ENCODE measurements at places on chromosomes 1 and 21.

DNA sequence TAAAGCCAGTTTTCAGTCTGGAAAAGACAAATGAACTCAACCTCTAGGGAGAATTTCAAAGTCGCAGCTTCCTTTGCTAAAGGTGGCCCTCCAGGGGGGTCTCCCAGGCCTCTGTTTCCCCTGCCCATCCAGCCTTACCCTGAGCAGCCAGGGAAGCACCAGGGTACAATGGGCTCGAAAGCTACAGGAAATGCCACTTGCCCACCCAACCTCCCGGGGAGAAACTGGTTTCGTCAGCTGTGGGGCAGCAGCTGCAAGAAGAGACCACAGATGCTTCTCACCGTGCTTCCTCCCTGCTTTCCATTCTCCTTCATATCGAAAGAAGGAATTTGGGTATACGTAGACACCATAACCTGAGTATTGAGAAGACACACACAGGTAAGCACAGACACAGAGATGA is 1.7 kb downstream of the MORN1 start:
- no peak for DNase-seq

- no peak for DNase-seq
Observed at GRCh38 chr1:77833521-77834100, 54.2 kb downstream of the MIGA1 start.

GRCh38 chr1:185674201-185674600 is 60.0 kb upstream of the HMCN1 start:
- no peak for DNase-seq

- DNase-seq: no peak
Observed at GRCh38 chr1:107309962-107310361, 169.1 kb downstream of the NTNG1 start.

DNA sequence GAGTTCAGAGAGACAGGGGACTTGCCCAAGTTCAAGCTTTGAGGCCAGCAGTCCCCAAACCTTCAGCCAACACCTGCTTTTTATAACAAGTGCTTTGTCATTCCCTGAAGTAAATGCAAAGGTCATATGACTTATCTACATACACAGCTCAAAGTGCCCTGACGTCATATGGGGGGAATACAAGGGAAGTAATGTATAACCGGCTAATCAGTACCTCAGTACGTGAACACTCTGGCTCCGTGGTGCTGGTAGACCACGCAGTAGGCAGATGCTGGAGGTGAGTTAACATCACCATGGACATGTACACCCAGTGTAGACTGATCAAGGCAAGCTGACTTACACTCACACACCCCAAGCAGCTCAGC is 60.0 kb downstream of the BACE2 start:
- DNase-seq: no peak

DNA sequence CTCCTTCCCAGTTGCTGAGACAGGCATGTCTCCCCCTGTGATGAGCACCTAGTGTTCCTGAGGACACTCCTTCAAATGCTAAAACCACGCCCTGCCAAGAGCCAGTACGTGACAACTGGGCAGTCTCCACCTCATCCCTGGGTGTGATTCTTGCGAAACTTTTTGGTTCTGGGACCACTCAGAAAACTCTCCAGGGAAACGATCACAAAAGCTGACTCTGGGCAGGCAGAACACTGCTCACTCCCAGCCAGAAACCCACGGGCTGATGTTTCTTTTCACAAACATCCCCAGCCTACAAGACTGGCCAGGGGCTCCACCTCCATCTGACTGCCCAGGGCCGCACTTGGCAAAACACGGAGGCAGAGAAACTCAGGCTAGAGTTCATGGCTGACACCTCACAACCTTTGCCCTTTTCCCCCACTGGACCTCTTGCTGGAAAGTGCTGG is 24.4 kb downstream of the DHRS3 start:
- no peak for DNase-seq

- peak; percentile 93 for DNase-seq
Observed at GRCh38 chr21:43369124-43369523, 57.8 kb downstream of the SIK1 start.

DNA sequence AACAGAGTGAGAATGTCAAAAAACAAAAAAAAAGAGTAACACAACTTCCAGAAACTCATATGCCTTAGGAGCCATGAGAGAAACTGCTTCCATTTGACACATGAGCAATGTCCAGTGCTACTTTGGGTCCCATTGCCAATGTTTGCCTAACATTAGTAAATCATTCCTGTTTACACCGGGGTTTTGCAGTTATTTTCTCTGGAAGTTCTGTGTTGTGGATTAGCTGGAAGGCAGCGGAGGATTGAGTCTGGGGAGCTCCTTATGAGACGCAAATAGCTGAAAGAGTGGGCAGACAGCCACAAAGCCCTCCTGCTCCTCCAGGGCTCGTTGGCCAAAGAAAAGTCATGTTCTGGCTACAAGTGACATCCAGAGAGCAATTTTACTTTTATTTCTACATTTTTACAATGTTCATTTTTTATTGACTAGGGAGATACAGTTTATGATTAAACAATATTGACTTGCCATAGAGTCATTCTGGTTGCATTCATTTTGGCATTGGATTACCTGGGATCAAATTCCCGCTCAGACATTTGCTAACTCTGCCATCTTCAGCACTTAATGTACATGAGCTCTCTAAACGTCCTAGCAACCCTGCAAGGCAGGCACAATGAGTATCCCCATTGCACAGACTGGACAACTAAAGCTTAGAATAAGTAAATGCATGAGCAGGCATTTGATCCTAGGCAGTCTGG is 66.4 kb upstream of the GALNT2 start:
- DNase-seq: no peak

DNA sequence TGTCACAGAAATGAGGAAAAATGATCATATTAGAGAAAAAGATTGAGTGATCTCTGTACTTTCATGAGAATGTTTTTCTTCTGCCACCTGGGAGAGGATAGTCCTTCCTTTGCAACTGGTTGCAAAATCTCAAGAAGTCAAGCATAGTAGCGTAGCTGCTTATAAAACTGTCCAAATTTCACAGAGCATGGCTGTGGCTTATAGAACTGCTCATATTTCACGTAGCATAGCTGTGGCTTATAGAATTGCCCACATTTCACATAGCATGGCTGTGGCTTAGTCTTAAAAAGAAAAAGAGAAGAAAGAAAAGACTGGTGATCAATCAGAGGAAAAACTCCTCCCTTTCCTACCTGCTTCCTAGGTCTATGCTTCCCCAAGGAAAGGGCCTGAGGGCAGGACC is 329.5 kb downstream of the SIPA1L2 start:
- no peak for DNase-seq

- DNase-seq: no peak
Observed at GRCh38 chr1:230681599-230681998, 32.3 kb downstream of the AGT start.

DNA sequence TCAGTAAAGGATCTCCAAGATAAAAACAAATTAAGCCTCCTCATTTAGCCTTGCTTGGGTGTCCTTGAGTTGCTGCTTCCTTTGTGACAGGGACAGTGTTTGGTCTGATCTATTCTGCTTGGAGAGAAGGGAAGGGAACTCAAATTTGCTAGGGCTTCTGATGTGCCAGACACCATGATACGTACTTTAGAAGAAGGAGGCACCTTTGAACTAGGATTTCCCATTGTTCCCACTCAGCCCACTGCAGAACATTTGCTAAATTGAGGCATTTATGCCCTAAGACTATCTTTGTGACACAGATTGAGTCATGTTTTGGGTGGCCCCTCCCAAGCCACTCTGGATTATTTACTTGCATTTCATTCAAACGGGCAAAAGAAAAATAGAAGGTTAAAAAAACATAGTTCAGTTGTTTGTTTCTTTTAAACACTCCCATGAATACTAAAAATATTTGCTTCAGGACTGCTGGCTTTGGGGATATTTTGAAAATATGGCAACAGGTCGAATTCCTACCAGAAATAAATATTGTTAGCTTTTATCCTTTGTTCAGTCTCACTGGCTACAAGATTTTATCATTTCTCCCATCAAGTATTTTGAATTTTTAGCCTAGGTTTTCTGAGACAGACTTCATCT is 81.9 kb upstream of the WLS start:
- DNase-seq: no peak

DNA sequence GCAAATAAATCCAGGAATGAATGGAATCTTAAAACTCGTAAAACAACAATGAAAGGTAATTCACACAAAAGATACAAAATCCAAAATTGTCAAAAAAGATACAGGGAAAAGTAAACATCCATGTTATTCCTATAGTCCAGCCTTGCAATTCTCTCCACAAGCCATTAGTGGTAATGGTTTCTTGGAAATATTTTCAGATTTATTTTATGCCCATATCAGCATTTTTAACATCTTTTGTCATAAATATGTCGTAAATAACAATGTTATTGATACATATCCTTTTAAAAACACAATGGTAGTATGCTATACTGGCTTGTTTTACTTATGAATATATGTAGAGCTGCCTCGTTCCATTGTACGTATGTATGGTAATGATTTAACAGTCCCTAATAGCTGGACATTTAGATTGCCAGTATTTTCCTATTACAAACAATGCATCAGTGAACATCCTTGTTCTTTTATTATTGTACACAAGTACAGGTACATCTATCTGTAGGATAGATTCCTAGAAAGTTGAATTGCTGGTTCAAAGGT is 30.6 kb downstream of the DNTTIP2 start:
- no peak for DNase-seq

- DNase-seq: peak; percentile 85
Observed at GRCh38 chr1:232508130-232508701, 121.7 kb downstream of the SIPA1L2 start.

DNA sequence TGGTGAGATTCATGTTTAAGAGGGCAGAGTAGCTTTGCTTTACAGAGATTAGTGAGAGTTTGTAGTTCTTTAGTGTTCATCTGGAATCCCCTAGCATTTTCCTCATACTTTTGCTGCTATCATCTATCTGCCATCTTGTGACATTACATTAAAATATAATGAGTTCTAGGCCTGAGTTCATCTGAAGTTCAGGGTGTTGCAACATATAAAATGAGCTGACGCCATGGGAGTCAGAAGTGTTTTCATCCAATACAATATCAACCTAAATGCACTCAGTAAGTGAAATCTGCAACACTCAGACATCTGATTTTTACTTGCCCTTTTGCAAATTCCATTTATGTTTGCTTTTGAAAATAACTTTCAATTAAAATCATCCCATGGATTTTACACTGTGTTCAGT is 153.8 kb downstream of the NTNG1 start:
- DNase-seq: no peak

- no peak for DNase-seq
Observed at GRCh38 chr1:8910331-8910730, 31.8 kb upstream of the ENO1 start.

DNA sequence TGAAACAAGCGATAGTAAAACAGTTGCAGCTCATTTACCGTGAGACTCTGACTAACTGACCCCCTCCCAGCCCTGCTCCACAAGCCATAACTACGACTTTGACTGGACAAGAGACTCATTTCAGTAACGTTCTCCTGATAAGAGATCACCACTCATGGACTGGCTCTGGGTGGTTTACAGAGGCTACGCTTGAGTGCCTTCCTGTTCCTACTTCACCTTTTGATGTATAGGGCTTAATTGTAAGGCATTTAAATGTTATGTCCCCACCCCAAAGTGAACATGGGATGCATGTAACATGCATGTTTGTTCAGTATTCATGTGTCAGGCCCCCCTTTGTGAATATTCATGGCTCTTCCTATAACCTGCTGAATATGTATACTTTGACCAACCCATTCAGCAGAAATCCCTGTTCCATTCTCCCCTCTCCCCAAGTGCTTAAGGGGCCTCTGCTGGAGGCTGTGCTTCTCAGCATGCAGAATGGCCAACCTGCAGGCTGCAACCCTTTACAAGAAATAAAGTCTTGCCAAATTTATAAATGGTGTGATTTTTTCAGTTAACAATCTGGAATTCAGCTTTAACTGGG is 50.7 kb upstream of the SPOCD1 start:
- no peak for DNase-seq

DNA sequence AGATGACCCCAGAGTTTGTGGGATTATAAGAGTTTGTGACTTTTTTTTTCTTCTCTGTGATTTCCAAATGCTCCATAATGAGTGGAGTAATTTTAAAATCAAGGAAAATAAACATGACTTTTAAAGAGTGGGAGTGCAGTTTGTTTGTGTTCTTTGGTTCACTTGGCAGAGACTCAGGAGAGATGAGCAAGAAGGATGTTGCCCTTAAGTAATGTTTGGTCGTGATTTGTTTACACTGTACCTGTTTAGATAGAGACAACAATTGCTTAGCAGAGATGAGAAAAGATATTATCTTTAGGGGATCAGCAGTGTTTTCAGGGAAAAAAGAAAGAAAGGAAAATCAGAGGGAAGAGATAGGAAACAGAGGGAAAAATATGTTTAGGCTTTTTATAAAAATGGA is 170.8 kb downstream of the ADSS2 start:
- no peak for DNase-seq

- DNase-seq: peak; percentile 20
Observed at GRCh38 chr1:8517661-8518489, 200.0 kb downstream of the SLC45A1 start.

DNA sequence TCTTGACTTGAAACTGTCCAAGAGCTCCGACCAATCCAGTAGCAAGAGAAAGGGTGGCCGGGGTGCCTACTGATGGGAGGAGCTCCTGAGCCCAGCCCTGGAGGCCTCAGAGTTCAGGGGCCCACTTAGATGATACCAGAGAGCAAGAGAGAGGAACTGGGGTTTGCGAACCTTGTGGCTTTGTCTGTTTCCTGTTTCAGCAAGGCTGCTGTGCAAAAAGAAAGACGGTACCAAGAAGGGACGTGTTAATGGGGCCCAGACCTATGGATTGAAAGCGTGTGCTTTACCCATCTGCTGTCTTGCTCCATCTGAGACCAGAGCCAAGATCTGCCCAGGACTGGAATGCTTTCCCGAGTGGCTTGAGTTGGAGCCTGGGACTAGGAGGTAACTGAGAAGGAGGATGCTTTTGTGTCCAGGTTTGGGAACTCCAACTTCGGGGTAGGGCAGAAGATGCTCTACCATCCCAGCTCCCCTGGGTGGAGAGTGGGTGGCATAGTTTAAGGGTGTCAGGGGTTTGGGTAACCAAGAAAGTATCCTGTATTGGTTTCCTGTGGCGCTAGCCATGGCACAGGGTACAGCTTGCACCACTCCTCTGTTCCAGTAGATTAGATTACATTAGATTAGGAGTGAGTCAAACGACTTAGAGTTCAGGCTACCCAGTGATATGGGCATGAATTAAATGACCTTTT is at the start of gene TRAF3IP3:
TSS of gene TRAF3IP3 (plus strand) at position 128 of the 689 bp plus-strand sequence. CDS start 3,987 bp downstream, outside the sequence.
- DNase-seq: peak; percentile 7

GRCh38 chr1:55775007-55775406 is 559.8 kb upstream of the USP24 start:
- no peak for DNase-seq

- no peak for DNase-seq
Observed at GRCh38 chr1:220926146-220926545, 46.9 kb downstream of the HLX start.

- DNase-seq: no peak
Observed at GRCh38 chr1:180219776-180220175, 10.3 kb upstream of the LHX4 start.

DNA sequence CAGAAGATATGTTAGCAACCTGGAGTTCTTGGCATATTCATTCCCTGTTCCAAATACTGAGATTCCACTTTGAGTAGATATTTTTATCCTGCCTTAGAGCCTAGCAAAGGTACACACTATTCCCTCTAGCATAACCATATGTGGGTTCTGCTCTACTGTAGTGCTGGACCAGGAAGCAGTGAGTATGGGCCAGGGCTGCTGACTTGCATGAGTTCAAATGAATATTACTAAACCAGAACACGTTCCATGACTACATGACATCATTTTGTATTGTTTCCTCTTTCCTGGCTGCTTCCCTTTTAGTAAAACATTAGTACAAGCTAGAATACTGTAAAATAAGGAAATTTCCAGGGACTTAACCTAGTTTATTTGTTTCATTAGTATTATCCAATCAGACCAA is 41.1 kb downstream of the TNFSF18 start:
- DNase-seq: peak; percentile 58

- DNase-seq: no peak
Observed at GRCh38 chr21:36904093-36904666, 62.3 kb downstream of the HLCS start.

GRCh38 chr1:84876353-84876752 is 16.7 kb downstream of the LPAR3 start:
- no peak for DNase-seq
